Caco-2 (cell line): ENCODE measurements at places on chromosomes 1 and 21. TPM values are rescaled to one million over a fixed set of nuclear protein-coding genes. Genes with fewer than 3 reads are reported as not detected.

The UTS2 gene
- total RNA-seq: 10.8 and 15.0 TPM in 2 replicates

The HCRTR1 gene
- not detected in 2 replicates for total RNA-seq

The GSTM3 gene
- total RNA-seq: 8.9 and 10.6 TPM in 2 replicates

The ANKRD34A gene
- total RNA-seq: 0.19 and 0.77 TPM in 2 replicates

The PKLR gene
- not detected in 2 replicates for total RNA-seq

The WNT2B gene
- total RNA-seq: 0.46 and 0.70 TPM in 2 replicates

The GABRD gene
- 0.16 and 0.34 TPM in 2 replicates for total RNA-seq

The OR11L1 gene
- total RNA-seq: not detected in 2 replicates

GRCh38 chr1:45009956-45010854 lies 919 bp downstream of the HECTD3 start:
- no peak for DNase-seq

DNA sequence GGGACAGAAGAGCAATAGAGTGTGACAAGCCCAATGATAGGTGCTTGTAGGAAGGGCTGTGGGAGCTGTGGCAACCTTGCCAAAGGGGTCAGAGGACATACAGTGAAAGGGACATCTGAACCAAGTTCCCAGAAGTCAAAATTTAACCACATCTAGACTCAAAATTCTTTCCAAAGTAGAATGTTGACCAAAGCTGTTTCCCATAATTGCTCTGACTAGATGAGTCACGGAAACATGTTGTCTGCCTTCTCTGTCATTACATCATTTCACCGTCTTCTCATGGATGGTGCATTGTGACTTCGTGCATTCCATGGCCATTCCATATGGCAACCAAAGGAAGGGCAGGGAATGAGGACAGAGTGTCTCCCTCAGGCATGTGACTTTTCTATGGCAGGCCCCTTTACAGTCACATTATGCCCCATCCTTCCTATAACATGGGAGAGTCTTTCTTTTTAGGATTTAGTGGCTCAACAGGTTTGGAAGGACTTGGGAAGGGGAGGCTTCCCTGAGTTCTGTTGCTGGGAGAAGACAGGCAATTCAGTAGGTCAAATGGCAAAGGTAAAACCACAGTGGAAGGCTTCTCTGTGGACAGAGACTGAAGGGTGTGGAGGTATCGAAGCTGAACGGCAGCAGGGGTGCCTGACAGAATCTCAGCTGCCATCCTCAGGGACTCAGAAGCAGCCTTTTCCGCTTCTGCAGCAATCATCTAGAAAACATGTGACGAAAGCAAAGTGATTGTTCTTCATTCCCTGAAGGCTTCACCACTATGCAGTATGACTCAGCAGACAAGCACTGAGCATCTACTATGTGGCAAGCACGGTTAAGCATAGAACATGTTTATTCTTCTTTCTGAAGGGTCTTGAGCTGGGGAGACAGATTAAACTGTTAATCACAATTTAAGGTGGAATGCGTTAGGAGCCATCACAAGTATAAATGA lies 24.7 kb downstream of the NPHS2 start:
- DNase-seq: no peak

DNA sequence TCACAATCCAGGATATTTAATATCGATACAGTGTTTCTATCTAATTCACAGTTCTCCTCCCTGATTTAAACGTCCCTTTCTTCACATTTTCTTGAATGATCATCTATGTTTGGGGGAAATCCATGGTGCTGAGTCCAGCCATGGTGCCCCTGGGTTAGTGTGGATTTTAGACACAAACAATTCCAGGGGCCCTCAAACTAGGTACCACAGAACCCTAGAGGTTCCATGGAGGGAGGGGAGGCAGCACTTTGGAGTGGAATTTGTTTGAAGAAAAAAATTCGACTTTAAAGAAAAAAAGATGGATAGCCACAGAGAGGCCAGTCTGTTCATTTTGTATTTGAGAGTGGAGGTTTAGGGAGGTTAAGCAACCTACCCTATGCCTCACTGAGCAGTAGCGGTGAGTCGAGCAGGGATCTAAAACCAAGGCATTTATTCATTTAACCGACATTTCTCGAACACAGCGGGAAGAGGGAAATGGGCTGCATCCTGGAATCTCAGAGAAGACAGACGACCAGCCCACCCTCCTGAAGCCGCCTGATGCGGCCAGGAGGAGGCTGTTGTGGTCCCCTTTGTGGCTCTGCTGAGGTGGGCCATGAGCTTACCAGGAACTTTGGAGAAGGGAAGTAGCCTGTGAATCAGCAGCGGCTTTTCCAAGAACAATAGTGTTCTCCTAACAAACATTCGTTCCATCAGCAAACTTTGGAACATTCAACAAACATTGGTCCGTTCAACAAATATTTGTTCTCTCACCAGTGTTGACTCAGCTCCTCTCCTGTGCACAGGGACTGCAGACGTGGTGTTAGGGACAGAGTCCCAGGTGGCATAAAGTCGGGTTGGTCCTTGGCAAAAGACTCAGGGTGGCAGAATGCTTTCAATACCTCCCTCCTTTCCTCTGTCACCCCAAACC lies 103.5 kb upstream of the ZBTB40 start:
- no peak for DNase-seq

- no peak for DNase-seq
Measured at GRCh38 chr1:147924813-147925212, 3.4 kb upstream of the GPR89B start.

DNA sequence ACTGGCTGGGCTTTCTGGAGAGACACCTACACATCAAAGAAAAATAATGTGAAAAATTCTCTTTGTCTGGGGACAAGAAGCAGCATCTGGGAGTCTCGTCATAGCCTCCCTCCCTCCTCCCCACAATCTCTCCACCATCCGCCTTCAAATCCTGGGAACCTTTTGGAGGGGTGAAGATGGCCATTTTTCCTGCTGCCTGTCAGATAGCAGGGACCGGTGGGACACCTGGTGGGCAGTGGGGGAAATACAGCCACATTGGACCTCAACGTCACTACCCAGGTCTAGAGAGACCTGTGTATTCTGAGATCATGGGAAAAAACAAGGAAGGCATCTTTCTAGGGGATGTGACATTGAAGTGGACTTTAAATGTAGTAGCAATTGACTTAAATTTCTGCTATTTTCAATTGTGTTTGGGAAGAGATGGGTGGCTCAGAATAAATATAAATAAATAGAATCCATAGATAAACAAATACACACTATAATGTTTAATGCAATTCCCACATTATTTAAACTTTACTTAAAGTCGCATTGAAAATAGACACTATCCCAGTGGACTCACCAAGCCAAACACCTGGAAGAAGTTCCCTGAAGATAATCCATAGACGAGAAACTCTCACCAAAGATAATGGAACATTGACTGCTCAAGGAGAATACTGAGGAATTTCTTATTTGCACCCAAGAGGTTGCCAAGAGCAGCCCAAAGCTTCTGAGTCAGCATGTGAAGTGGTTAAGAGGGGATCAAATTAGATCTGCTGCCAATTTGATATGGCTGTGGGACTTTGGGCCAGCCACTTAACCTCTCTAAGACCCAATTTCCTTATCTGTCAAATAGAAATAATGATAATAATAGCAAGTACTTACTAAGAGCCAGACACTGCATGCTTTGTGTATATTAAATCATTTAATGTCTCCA lies 147.6 kb upstream of the CAMK1G start:
- peak; percentile 85 for DNase-seq

GRCh38 chr21:40640266-40640789 lies 206.6 kb downstream of the DSCAM start:
- no peak for DNase-seq

- peak; percentile 59 for DNase-seq
Measured at GRCh38 chr1:109499661-109500536, 6.0 kb downstream of the CYB561D1 start.

GRCh38 chr1:172338295-172338735 lies 82.2 kb upstream of the C1orf105 start:
- DNase-seq: no peak

DNA sequence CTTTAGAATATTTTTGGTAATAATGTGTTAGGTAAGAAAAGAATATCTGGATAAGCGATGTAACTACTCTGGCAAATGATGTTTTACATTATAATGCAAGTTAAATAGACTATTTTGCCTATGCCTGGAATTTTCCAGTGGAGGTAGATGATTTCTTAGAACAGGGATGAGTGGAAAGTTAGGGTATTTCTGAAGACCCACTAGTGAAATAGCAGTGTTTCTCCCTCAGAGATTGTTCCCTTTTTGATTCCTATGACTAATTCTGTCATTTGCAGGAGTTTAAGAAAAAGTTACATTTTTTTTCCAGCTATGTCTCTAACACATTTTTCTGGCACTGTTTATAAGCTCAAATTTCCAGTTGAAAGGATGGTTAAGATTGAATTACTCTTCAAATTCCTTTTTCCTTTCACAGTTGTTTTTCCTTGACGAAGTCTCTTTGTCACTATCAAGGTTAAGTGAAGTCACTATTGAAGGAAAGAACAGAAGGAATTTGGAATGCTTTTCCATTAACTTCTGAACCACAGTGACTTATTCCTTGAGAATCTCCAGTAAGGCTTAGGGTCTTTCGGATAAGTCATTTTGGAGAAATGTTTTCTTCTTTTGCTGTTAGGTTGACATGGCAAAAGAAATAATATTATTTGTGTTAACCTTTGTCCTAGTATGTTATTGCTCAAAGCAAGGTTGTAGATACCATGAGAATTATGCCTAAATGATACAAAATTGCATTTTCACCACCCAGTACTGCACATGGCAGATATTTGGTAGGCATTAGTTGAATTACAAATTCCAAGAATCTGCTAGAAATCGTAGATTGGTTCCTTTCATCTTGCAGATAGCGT lies 42.9 kb upstream of the ZNF326 start:
- DNase-seq: no peak

GRCh38 chr1:10629091-10629815 lies 154.5 kb downstream of the PEX14 start:
- no peak for DNase-seq

- DNase-seq: no peak
Measured at GRCh38 chr1:225660544-225660946, 7.6 kb upstream of the ENAH start.

DNA sequence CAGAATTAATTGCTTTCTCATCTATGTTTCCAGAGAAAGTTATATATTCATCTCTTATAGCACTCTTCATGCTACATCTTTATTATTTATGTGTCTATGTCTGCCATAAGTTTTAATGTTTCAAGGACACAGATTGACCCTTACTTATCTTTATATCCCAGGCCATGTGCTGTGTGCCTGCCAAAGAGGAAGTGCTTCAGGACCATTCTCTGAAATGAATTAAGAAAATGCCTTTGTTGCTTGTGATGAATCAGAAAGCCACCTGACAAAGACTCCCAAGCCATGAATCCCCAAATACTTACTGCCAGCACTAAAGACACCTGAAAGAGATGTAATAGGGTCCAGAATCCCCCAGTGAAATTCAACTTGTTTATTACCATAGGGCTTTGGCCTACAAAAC lies 342.1 kb upstream of the C1orf87 start:
- DNase-seq: no peak

GRCh38 chr1:15246960-15247614 lies at the start of gene FHAD1:
Gene FHAD1, plus strand, starts transcription at chr1:15247223. Its CDS starts 4,562 bp downstream, at chr1:15251785.
- DNase-seq: peak; percentile 72

DNA sequence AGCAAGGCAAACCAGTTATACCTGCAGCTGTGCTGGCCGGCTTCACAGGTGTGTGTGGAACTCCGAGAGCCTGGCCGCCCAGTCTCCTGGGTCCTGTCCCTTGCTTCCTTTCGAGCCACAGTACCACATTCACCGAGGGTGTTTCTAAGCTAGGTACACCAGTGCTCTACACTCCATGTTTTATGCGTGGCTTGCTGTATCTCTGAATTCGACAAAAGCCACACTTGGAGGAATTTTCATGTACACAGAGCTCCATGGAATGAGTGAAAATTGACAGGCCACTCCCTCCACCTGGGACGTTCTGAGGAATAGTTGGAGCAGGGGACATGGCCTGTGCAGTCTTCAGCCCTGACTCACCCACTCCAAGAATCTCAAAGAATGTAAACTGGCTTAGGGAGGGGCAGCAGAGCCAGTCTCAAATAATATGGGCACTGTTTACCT lies 14.0 kb downstream of the ETS2 start:
- peak; percentile 63 for DNase-seq

DNA sequence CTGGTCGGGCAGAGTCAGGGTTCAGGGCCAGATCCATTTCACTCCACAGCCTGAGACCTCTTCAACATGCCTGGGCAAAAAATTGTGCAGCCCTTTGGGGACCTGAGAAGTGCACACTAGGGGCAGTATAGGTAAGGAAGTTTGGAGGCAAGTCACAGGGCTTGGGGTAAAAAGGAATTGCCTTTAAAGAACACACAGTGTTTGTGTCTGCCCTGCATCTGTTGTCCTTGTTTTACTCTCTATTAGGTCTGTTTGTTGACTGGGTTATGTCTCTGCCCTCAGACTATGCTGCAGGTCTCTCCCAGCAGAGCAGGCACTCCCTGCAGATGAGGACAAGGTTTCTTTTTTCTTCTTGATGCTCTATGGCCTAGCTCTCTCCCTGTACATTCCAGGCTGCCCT lies 22.0 kb downstream of the LDLRAD2 start:
- no peak for DNase-seq

- no peak for DNase-seq
Measured at GRCh38 chr1:236024641-236025040, 40.2 kb downstream of the NID1 start.

DNA sequence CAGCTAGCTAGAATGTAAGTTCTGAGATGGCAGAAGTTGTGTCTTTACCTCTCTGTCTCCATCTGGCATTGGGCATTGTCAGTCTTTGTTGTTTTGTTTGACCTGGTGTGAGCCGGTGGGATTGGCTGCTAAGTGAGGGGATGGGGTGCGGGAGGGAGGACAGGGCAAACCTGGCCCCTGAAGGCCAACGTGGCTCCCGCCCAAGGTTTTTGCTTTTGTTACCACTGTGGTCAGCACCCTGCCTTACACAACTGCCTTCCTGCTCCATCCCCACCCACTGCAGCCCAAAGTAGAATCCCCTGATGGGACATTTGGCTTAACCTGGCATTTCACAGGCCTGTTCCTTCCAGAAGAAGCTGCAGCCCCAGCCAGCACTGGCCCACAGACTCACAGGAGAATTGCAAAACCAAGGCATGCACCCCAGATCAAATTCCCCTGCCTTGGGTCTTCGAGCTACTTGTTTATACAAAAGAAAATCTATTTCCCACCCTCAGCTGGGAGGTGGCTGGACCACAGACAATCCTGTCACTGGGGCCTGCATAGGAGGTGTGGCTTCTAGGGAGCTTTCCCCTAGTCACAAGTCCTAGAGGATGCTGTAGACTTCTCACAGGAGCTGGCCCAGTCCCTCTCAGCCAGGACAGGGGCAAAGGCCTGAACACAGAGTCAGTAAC lies 147.5 kb downstream of the TRABD2B start:
- DNase-seq: no peak

DNA sequence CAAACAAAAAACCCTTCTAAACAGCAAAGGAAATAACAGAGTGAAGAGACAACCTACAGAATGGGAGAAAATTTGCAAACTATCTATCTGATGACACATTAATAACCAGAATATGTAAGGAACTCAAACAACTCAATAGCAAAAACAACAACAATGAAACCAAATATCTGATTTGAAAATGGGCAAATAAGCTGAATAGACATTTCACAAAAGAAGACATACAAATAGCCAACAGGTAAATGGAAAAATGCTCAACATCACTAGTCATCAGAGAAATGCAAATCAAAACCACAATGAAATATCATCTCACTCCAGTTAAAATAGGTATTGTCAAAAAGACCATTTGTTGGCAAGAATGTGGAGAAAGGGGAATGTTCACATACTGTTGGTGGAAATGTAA lies 57.6 kb upstream of the RC3H1 start:
- DNase-seq: no peak
